ENCODE measurements at places on chromosomes 11 and 22.

GRCh38 chr11:81377418-81377817 lies 1356.2 kb downstream of the FAM181B start:
- no peaks in the 10 kb centered on the region for H3K4me1 ChIP-seq
- H3K4me3 ChIP-seq = no peak overlapping the region
- no peaks in the 10 kb centered on the region for H3K36me3 ChIP-seq
- no peak for DNase-seq
- H3K27me3 ChIP-seq = no peaks in the 10 kb centered on the region

DNA sequence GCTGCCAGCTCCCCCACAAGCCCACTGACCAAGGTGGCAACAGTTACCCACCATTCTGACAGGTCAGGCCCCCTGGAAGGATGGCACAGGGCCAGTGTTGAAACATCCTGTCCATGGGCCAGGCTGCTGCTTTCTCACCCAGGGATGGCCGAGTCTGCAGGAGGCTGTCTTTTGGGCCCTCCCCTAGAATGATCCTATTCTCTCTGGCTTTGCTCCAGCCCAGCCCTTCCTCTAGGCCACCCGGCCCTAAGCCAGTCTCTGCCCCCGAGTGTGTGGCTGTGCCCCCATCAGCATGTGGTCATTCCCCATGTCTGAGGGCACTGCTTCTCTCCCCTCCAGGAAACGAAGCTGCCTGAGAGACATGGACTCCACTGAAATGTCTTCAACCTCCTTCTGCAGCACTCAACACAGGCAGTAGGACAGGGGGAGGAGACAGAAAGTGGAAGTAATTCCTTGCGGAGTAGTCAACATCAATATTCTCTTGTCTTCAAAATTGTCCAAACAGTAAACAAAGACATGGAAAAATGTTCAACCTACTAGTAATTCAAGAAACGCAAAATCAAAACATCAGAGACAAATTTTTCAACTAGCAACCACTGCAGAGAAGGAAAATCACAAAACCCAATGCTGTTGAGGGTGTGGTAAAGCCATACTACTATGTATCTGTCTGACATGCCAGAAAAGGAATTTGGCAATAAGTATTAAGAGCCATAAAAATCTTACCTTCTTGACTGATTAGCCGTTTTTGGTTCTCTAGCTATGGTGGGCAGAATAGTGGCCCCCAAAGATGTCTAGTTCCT lies 5.1 kb upstream of the SCARF2 start:
- H3K4me3 ChIP-seq = no peak overlapping the region
- no peaks in the 10 kb centered on the region for H3K27me3 ChIP-seq
- H3K27ac ChIP-seq = no peak overlapping the region
- no peak for DNase-seq
- H3K36me3 ChIP-seq = peaks cover 46% of the 10 kb centered on the region

- peaks cover 6% of the 10 kb centered on the region for H3K4me1 ChIP-seq
- H3K27ac ChIP-seq = no peak overlapping the region
- H3K4me3 ChIP-seq = no peak overlapping the region
- H3K36me3 ChIP-seq = peaks cover 17% of the 10 kb centered on the region
Observed at GRCh38 chr11:122778148-122778547, 60.2 kb upstream of the CRTAM start.

- peaks cover 55% of the 10 kb centered on the region for H3K27me3 ChIP-seq
- H3K36me3 ChIP-seq = no peaks in the 10 kb centered on the region
- H3K4me3 ChIP-seq = no peak overlapping the region
- no peaks in the 10 kb centered on the region for H3K4me1 ChIP-seq
- no peak for DNase-seq
- H3K27ac ChIP-seq = no peak overlapping the region
Observed at GRCh38 chr22:22035203-22035602, 52.6 kb upstream of the TOP3B start.

Measured in MCF 10A (cell line).